IPS-NIHi11 (cell line): ENCODE measurements at places on chromosomes 12 and 14.

DNA sequence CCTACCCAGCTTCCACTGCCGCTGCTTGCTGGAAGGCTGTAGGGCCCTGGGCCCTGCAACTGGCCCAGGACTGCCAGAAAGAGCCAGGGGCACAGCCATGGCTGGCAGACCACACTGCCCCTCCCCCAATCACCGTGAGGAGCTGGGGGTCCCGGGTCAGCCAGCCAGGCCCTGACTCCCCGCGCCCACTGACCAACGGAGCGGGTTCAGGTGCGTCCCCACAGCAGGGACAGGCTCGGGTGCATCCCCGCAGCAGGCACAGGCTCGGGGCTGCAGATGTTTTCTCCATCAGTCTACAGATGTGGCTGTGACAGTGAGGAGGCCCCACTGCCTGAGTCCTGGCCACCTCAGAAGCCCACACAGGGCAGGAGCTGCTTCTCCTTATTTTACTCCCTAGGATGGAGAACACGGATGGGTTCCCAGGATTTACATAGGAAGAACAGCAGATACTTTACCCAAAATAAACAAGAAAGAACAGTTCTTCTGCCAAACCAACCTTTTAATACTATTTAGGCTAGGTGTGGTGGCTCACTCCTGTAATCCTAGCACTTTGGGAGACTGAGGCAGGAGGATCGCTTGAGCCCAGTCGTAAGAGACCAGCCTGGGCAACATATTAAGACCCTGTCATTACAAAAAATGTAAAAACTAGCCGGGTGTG, 61.1 kb downstream of the TESC start:
- DNase-seq: no peak

- peak; percentile 5 for DNase-seq
These were observed 13.1 kb downstream of the P2RX2 start for GRCh38 chr12:132631666-132632065.

DNA sequence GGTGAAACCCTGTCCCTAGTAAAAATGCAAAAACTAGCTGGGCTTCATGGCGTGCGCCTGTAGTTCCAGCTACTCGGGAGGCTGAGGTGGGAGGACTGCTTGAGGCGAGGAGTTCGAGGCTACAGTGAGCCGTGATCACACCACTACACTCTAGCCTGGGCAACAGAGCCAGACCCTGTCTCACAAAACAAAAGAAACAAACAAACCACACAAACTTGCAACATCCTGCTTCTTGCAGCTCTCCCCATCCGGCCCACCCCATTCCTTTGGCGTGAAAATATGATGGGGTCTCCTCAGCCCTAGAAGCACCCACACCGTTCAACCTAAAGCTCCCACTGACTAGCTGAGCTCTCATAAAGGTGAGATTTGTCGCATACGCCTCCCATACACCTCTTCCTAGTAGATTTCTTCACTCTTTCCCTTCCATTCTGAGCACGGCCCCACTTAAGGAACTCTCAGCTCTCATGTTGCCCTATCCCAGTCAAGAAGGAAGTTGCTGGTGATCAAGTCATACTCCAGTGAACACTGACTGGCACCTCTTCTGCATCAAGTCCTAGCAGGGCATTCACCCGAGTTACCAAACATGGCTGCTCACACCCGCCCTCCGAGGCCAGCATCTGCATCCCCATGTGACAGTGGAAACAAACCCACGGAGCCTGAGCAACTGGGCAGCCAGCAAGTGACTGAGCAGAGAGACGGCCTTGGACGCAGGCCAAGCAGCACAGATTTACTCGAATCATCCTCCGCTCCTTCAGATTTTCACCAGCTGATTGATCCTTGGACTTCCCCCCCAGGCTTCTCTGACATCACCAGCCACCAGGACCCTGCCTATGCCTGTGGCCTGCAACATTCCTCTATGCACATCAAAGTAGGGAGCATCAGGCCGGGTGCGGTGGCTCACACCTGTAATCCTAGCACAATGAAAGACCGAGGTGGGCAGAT, 18.9 kb upstream of the CD27 start:
- no peak for DNase-seq

GRCh38 chr14:60089221-60089620, 2.5 kb upstream of the PCNX4 start:
- no peak for DNase-seq

DNA sequence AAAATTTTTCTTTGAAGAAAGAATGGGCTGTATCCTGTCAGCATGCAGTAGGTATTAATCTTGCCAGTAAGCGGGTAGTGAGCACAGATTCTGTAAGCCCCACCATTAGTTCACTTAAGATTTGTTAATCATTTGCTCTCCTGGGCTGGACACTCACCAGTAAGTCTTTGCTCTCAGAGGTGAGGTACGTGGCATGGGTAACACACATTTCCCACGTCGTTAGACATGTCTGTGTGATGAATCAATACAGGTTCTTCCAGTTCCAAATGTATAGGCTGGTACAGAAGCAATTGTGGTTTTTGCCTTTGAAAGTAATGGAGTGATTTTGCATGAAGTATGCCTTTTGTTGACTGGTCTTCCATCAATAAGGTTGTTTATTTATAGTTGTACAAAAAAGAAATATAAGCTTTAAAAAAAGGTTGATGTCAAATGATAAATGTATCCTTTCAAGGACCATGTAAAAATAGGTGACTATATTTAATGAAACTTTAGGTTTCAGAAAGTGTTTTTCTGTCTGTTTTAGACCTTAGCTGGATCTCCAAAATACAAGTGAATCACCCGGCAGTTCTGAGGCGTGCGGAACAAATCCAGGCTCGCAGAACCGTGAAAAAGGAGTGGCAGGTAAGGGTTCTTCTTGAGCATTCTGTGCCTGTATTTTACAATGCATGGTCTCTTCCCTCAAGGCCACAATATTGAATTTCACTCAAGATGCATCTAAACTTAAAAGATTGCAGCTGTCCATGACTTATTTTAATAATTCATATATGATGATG, 45.5 kb downstream of the DERA start:
- DNase-seq: peak; percentile 22

DNA sequence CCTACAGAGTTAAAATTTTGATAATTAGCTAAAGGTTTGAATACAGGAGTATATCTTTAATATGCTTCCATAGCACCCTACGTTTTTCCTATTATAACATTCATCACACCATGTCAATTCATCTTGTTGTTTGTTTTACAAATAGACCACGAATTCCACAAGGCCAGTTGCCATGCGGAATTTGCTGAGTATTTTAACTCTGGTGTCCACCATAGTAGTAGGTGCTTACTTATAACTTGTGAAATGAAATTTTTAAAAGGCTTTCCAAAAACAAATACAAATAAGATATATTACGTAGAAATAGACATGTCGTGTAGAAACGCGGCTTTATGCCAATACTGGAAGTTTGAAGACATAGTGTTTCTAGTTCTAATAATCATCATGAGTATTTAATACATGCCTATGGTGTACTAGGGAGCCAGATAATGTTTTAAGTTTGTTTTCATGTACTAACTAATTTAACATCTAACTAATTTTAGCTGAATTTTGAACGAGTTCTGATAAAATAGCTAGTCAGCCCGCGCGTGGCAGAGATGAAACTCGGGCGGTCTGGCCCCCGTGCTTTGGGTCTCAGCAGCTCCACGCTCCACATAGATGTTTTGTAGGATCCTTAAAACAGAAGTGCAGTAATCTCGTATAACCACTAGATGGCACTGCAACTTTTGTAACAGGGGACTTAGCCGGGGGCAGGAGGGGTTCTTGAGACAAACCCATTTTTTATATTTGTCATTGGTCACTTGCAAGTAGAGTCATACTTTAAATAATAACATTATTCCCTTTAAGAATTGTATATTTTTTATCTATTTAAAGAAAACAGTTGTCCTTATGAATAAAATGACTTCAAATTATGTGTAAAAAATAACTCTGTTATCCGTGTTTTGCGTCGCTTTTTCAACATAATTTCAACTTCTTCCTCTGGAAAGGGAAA, 10.2 kb downstream of the CD69 start:
- DNase-seq: peak; percentile 81

DNA sequence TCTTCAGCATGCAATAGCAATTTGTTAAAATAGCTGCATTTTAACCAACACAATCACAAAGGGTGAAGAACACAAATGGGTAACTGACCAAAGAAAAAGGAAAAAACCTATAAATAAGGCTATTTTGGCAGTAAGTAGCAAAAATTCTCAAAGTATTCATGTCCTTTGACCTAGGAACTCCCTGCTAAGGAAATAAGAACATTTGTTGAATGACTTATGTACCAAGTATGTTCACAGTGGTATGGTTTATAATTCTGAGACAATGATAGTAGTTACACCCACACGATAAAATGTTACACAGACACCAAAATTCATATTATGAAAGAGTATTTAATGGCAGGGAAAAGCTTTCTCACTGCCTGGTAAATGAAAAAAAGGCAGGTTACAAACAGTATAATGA, 16.9 kb downstream of the CCDC88C start:
- DNase-seq: no peak

- no peak for DNase-seq
These were observed 207.0 kb upstream of the CAND1 start for GRCh38 chr12:67062193-67062592.

- peak; percentile 77 for DNase-seq
These were observed 7.3 kb downstream of the PHB2 start for GRCh38 chr12:6963016-6963731.

DNA sequence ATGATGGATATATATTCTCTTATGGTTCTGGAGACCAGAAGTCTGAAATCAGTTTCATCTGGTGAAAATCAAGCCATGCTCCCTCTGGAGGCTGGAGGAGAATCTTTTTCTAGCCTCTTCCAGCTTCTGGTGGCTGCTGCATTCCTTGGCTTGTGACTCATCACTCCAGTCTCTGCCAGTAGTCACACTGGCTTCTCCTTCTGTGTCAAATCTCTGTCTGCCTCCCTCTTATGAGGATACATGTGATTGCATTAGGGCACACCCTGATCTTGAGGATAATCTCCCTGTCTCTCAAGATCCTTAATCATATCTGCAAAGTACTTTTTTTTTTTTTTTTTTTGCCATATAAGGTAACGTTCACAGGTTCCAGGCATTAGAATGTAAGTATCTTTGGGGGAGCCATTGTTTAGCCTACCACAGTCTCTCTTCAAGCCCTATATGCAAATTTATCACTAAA, 17.7 kb downstream of the DNAL1 start:
- DNase-seq: peak; percentile 22

DNA sequence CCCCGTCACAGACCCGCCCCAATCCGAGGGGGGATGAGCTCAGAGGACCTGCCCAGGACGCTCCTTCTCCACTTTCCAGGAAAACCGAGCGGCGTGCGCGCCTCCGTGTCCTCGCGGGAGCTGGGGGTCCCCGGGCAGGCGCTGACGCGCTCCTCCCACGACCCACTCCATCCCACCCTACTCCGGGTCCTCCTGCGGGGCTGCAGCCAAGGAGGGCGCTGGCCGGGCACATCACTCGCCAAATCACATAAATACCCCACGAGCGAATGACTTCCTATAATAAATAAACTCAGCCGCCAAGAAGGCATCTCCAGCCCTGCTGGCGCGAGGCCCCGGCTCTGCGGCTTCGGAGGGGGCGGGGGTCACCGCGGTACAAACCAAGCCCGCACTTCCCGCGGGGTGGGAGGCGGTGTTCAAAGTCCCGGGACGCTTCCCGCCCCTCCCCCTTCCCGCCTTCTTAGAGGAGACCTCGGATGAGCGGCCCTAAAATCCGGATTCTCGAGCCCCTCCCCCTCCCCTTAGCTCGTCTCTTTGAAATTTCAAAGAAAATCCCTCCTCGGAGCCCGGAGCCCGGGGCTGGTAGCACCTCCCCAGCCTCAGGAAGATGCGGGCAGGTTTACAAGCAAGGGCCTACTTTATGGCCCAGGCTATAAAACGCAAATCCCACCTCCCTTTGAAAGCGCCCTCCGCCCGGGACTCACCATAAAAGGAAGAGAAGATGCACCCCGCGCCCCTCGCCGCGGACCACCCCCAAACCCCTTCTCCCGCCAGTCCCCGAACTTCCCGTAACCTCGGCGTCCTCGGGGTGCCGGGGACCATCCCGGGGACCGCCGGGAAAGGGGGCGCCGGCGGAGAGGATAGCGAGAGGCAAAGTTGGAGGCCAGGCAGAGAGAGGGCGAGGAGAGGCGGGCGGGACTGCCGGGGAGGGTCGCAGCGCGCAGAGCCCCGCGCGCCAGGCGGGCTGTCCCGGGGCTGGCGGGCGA, 712 bp upstream of the FZD10 start:
- peak; percentile 73 for DNase-seq

- no peak for DNase-seq
These were observed 23.2 kb downstream of the NGDN start for GRCh38 chr14:23492618-23493272.

DNA sequence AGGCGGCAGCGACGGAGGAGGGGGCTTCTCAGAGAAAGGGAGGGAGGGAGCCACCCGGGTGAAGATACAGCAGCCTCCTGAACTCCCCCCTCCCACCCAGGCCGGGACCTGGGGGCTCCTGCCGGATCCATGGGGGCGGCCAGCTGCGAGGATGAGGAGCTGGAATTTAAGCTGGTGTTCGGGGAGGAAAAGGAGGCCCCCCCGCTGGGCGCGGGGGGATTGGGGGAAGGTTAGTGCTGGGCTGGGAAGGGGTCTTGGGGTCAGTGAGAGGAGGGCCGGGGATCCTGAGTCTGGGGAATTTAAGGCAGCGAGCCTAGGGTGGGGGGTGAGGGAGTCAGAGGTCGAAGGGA, 203 bp downstream of the NFATC4 start:
- peak; percentile 43 for DNase-seq

- no peak for DNase-seq
These were observed 18.8 kb upstream of the LTA4H start for GRCh38 chr12:96054244-96054610.

DNA sequence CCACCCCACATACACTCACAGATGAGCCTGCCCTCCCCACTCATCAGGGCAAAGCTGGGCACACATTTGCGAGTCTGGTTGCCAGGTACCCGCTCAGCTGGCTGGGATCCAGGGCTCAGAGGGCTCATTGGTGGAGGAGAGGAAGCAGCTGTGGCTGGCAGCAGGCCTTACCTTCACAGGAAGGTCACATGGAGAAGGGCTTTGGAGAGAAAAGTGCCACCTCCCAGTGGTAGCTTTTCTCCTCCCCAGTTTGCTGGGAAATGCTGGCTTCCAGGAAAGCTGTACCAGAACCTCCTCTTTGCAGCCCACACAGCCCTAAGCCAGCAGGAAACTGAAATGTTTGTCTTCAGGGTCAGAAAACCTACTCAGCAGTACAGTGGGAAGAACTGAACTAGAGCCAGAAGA, 55.6 kb downstream of the LGMN start:
- DNase-seq: no peak

GRCh38 chr14:21300892-21301291, 21.0 kb downstream of the RPGRIP1 start:
- peak; percentile 84 for DNase-seq

DNA sequence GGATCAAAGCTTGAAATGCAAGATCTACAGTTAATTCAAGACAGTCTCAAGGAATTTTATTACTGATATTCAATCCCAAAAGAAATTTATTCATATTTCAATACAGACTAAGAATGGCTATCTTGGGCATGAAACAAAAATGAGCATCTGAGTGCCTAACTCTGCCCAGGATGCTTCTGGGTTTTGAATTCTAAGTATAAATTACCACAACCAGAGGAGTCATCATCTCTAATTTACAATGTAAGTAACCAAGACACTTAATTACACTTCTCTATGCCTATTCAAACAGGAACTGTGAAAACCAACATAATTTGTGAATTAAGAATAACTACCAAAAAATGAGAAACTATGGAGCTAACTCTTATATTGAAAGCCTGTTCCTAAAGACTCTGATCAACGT, 14.1 kb downstream of the OSBPL8 start:
- DNase-seq: no peak
